ENCODE measurements at places on chromosomes 11 and 22. TPM values are rescaled to one million over a fixed set of nuclear protein-coding genes. Genes with fewer than 3 reads are reported as not detected.

- H3K27me3 ChIP-seq: no peaks in the 10 kb centered on the region
- H3K4me3 ChIP-seq: no peak overlapping the region
- DNase-seq: no peak
- H3K27ac ChIP-seq: no peak overlapping the region
These were observed 215.2 kb upstream of the NCAM1 start for GRCh38 chr11:112745973-112746372.

DNA sequence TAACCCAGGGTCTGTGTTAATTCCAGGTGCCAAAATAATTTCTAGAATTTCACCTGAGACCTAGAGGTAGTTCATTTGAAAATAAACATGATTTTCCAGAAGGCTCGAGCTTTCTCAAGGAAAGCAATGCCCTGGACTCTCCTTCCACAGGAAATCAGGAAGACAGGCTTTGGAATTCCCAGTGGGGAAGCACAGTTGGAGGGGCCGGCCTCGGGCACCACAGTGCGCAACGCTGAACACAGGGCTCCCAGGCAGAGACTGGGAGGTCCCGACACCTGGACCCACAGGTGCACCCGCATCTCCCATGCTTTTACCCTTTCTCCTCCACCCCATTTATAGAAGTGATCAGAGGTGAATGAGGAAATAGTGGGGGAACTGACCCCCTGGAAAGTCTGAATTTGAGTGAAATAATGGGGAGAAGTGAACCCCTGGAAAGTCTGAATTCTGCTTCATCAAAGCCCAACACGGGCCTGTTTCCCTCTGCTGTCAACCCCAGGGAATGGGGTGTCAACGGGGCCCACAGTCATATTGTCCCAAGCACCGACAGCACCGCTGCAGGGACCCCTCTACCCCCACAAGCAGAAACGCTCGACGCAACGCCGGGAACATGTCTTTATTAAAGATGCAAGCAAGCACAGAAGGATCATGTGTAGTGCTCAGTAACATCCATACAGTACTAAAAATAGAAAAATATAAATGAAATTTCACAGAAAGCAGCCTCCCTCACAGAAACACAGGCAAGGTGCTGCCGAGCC, 12.0 kb upstream of the EFCAB6 start:
- peaks cover 2% of the 10 kb centered on the region for H3K4me1 ChIP-seq
- no peaks in the 10 kb centered on the region for H3K36me3 ChIP-seq
- DNase-seq: no peak
- H3K27me3 ChIP-seq: no peaks in the 10 kb centered on the region
- no peak overlapping the region for H3K27ac ChIP-seq

- H3K27ac ChIP-seq: no peak overlapping the region
- H3K36me3 ChIP-seq: no peaks in the 10 kb centered on the region
- DNase-seq: no peak
- H3K4me3 ChIP-seq: no peak overlapping the region
These were observed 28.0 kb upstream of the RRAS2 start for GRCh38 chr11:14386895-14387480.

DNA sequence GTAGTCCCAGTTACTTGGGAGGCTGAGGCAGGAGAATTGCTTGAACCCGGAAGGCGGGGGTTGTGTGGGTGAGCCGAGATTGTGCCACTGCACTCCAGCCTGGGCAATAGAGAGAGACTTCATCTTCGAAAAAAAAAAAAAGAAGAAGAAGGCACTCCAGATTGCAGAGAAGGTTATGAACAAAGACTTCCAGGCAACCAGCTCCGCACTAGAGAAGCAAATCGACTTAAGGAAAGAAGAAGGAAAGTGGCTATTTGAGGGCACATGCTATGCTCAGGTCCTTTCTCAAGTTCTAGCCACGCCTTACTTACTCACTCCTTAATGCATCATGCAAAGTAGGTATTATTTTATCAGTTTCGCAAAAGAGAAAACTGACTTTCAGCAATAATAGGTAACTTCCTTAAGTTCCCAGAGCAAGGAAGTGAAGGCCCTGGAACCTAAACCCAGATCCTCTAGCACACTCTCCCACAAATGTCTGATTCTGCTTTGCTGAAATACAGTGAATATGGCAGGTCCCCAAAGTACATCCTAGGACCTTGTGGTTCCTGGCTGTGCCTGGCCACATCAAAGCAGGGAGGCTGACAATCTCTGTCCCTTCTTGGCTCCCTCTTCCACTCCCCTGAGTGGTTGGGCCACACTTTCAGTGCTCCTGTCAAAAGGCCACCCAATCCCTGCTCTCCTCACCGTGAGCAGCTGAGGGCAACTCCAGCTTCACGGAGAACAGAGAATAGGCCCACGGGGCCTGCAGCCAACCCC, 14.2 kb downstream of the CD3E start:
- H3K4me1 ChIP-seq: peaks cover 78% of the 10 kb centered on the region
- peak overlapping the region; percentile 44 for H3K4me3 ChIP-seq
- peak overlapping the region; percentile 100 for H3K27ac ChIP-seq
- no peaks in the 10 kb centered on the region for H3K27me3 ChIP-seq

ACAD8 gene
- 9.9 TPM for total RNA-seq

DNA sequence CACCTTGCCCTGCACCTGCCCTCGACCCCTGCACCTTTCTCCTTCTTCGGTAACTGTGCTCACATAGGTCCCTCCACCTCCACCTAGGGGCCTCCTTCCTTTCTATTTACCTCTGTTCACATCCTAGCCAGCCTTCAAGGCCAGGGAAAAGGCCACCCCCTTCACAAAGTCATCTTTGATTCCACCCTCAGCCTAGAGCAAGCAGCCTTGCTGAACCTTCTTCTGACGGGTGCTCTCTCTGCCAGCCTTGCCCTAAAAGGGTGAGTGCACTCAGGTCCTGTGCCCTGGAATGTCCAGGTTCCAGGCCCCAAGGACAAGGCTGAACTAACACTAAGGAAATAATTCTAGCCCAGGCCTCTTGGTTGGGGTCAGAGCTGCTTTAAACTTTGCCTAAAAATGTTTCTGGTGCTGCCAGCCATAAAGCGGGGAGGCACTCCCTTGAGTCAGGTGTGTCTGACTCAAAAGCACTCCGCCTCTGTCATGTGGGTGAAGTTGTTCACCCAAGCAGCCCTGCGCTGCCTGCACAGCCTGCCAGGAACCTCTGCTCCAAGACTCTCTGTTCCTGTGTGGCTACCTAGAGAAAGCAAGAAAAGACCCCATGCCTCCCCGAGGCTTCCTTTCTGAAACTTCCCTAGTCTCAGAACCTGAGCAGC, 9.2 kb upstream of the FAM83F start:
- H3K27ac ChIP-seq: no peak overlapping the region
- H3K4me3 ChIP-seq: no peak overlapping the region
- no peaks in the 10 kb centered on the region for H3K27me3 ChIP-seq
- H3K36me3 ChIP-seq: no peaks in the 10 kb centered on the region
- H3K4me1 ChIP-seq: no peaks in the 10 kb centered on the region

- DNase-seq: peak; percentile 88
- H3K4me1 ChIP-seq: peaks cover 24% of the 10 kb centered on the region
- peak within 1 kb of the TSS; percentile 52 for H3K27ac ChIP-seq
- peaks cover 12% of the 10 kb centered on the region for H3K36me3 ChIP-seq
These were observed at the start of the genes NKAPD1 and PIH1D2 for GRCh38 chr11:112073941-112074811. TSS of gene NKAPD1 (plus strand) at chr11:112074299. CDS start at chr11:112075575, 1,276 bp downstream. TSS of gene PIH1D2 (minus strand) at chr11:112074017. CDS start at chr11:112073174, 843 bp downstream.

GRCh38 chr11:7569044-7569443, 55.2 kb downstream of the PPFIBP2 start:
- H3K36me3 ChIP-seq: no peaks in the 10 kb centered on the region
- DNase-seq: no peak
- no peak overlapping the region for H3K4me3 ChIP-seq
- H3K27ac ChIP-seq: no peak overlapping the region

YWHAH gene
- total RNA-seq: 51.7 TPM

DNA sequence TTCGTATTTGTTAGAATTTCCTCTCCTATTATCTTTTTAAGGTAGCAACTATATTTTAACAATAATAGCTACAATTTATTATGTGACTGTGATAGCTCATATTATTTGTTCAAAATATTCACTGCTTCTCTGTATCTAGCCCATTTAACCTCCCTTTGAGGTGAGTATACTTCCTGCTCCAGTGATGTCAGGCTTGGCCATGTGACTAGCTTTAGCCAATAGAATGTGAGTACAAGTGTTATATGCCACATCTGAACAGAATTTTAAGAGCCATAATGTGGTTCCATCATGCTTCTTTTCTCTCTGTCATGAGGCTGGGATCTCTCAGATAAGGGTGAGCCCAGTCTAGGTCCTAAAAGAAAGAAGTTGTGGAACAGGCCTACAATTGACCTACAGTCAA, 217.6 kb downstream of the TTC28 start:
- H3K36me3 ChIP-seq: no peaks in the 10 kb centered on the region
- H3K27me3 ChIP-seq: no peaks in the 10 kb centered on the region
- no peak overlapping the region for H3K4me3 ChIP-seq

- H3K4me3 ChIP-seq: no peak overlapping the region
- DNase-seq: no peak
- no peaks in the 10 kb centered on the region for H3K4me1 ChIP-seq
- H3K36me3 ChIP-seq: no peaks in the 10 kb centered on the region
These were observed 721.7 kb downstream of the DLG2 start for GRCh38 chr11:84905411-84905810.

GAL3ST3 gene
- not detected for total RNA-seq

DNA sequence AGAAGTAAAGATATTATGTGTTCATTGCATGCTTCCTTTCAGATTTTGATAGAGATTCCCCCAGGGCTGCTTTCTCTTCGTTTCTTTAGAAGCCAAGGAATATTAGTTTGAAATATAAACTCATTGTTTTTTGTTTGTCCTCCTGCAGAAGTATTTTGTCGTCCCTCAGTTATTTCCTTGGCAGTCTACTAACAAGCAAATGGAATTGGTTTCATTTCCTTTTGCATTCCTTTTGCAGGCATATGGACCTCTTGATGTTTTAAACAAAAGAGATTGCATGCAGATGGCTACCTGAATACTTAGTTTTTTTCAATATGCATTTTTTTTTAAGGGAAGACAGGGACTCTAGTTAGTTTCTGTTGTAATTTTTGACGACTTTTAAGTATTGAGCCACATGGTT, 62.2 kb downstream of the BCL2L13 start:
- H3K27me3 ChIP-seq: no peaks in the 10 kb centered on the region
- H3K4me1 ChIP-seq: no peaks in the 10 kb centered on the region
- H3K4me3 ChIP-seq: no peak overlapping the region
- peaks cover 18% of the 10 kb centered on the region for H3K36me3 ChIP-seq
- no peak for DNase-seq

DNA sequence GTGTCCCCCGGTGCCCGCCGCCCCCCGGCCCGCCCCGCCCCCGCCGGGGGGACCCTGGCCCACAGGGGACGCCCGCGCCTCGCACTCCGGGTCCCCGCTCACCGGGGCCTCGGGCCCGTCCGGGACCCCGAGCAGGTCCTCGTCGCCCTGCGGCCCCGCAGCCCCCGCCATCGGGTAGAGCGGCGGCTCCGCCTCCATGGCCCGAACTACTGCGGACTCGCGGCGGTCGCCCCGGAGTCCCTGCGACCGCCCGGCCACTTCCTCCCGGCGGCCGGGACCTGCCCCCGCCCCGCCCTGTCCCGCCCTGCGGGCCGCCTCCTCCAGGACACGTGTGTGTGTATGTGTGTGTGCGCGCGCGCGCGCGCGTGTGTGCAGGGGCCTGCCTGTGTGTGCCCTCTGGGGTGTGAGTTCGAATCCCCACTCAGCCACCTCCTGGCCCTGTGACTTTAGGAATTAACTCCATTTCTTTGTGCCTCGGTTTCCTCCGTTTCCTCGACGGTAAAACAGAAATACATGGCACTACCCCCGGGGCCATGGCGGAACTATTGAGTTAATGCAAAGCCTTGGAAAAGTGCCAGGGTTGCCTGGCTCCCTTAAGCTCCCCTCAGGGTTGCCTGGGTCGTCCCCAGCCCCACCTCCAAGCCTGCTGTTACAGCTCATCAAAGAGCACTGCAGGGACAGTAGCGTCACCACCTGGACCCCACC, at the start of gene UNC93B1:
UNC93B1 (minus strand) TSS at position 252 of the 705 bp plus-strand sequence; CDS start at position 198, 54 bp downstream.
- H3K4me1 ChIP-seq: peaks cover 27% of the 10 kb centered on the region
- H3K4me3 ChIP-seq: peak within 1 kb of the TSS; percentile 96
- H3K27ac ChIP-seq: peak within 1 kb of the TSS; percentile 86
- no peaks in the 10 kb centered on the region for H3K36me3 ChIP-seq

DNA sequence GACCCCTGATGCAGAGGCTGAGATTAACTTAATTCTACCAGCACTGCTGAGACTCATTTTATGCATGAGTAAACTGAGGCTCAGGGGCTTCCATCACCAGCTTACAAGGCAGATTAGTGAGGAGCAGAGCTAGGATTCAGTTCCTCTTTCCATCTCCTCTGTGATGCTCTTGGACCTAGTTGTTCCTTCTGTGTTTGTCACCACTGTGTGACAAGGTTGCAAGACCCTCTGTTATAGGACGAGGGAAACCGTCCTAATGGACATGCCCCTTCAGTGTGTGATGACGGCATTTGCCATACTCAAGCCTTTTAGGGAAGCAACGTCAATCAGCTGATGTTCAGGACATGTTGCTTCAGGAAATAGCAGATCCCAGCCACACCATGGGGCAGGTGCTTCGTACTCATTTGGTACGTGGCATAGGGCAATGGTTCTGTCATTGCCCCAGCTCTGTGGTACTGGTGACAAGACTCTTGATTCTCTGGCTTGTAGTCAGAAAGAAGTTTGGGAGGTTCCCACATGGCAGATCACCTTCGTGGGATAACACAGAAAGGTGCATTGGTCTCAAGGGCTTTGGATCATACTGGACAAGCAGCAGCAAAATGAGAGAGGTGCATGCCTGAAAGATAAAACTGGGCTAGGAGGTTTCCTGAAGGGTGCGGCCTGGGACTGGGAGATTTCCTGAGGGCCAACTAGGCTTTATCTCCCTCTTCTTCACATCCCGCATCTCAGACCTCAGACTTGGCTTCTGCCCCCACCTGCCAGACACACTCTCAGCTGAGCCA, 23.9 kb upstream of the CD44 start:
- H3K36me3 ChIP-seq: no peaks in the 10 kb centered on the region
- 0 out of 2 replicates have a peak overlapping the region, but pooled peaks have one; percentile 5 for H3K4me3 ChIP-seq
- H3K4me1 ChIP-seq: peaks cover 47% of the 10 kb centered on the region
- DNase-seq: peak; percentile 75
- H3K27me3 ChIP-seq: no peaks in the 10 kb centered on the region

PATE2 gene
- total RNA-seq: not detected

DNA sequence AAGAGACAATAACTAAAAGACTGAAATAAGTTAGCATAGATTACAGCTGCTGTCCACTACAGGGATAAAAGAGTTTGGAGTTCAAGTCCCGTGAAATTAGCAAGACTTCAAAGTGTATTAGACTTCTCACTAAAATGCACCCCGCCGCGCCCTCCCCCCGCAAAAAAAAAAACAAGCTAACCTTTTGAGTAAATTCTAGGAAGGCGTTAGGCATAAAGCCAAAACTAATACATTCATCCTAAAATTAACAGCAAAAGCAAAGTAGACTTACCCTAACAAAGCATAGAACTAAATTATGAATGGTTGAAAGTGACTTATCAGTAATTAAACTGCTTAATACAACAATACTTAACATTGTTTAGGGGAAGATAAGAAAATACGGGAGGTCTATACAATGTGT, 581.0 kb upstream of the CHORDC1 start:
- H3K4me3 ChIP-seq: no peak overlapping the region
- H3K36me3 ChIP-seq: no peaks in the 10 kb centered on the region
- H3K27me3 ChIP-seq: 0 out of 2 replicates have a peak, but pooled peaks cover 2% of the 10 kb centered on the region
- DNase-seq: no peak
- no peaks in the 10 kb centered on the region for H3K4me1 ChIP-seq

- no peak overlapping the region for H3K4me3 ChIP-seq
- H3K27me3 ChIP-seq: no peaks in the 10 kb centered on the region
- no peaks in the 10 kb centered on the region for H3K36me3 ChIP-seq
- no peaks in the 10 kb centered on the region for H3K4me1 ChIP-seq
- no peak overlapping the region for H3K27ac ChIP-seq
- no peak for DNase-seq
These were observed 33.3 kb downstream of the HTR3B start for GRCh38 chr11:113937918-113938317.

GRCh38 chr22:26479792-26480610, 3.6 kb downstream of the HPS4 start:
- H3K4me3 ChIP-seq: peak overlapping the region; percentile 73
- H3K4me1 ChIP-seq: peaks cover 58% of the 10 kb centered on the region
- H3K36me3 ChIP-seq: peaks cover 16% of the 10 kb centered on the region
- no peaks in the 10 kb centered on the region for H3K27me3 ChIP-seq
- peak; percentile 68 for DNase-seq

All from Karpas-422 (cell line).